Naive B cell (primary cell): ENCODE measurements at places on chromosomes 6 and 20.
A peak's percentile ranks its signal among the peaks of the same experiment; 100 is the strongest.

- no peaks in the 10 kb centered on the region for H3K4me1 ChIP-seq
- no peak overlapping the region for H3K4me3 ChIP-seq
- H3K36me3 ChIP-seq: no peaks in the 10 kb centered on the region
- no peaks in the 10 kb centered on the region for H3K27me3 ChIP-seq
- DNase-seq: no peak
- H3K27ac ChIP-seq: no peak overlapping the region
Measured at GRCh38 chr20:13344671-13345070, 123.6 kb downstream of the ISM1 start.

GRCh38 chr6:109927052-109927451 lies 51.1 kb upstream of the GPR6 start:
- no peak overlapping the region for H3K27ac ChIP-seq
- H3K27me3 ChIP-seq: peaks cover 18% of the 10 kb centered on the region
- no peak for DNase-seq
- no peaks in the 10 kb centered on the region for H3K36me3 ChIP-seq
- peaks cover 14% of the 10 kb centered on the region for H3K4me1 ChIP-seq

GRCh38 chr6:85392379-85392778 lies 57.5 kb upstream of the NT5E start:
- H3K4me1 ChIP-seq: no peaks in the 10 kb centered on the region
- H3K4me3 ChIP-seq: no peak overlapping the region
- DNase-seq: no peak
- H3K27me3 ChIP-seq: peaks cover 11% of the 10 kb centered on the region
- no peaks in the 10 kb centered on the region for H3K36me3 ChIP-seq

DNA sequence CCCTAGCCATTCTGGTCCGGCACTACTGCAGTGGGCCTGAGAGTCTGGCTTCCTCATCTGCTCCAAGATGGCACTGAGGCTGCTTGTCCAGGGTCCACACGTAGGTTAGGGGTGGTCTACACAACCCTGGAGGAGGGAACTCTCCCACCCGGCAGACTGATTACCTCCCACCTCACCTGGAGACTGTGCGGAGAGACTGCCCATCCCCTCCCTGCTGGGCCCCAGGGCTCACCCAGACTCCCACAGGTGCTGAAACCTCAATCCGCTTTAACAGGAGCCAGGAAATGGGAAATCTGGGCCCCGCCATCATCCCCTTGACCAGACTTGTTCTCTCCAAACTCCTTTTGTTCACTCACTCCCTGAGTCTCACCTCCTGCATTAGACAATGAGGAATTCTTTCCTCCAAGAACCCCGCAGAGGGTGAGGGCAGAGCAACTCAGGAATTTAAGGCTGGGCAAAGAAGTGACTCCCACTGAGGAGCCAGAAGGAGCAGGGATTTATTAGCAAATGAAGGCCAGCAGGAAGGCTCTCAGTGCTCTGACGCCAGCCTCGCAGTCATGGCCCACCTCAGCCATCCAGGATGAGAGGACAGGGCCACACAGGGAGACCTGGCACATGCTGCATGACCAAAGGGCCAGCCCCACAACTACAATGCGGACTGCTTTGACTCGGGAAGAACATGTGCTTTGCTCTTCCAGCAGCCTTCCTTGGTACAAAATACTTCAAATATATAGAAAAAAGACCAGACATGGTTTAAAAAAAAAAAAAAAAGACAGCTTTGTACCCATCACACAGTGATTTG lies 53.0 kb downstream of the CDK5RAP1 start:
- no peaks in the 10 kb centered on the region for H3K27me3 ChIP-seq
- H3K36me3 ChIP-seq: peaks cover 10% of the 10 kb centered on the region
- peaks cover 18% of the 10 kb centered on the region for H3K4me1 ChIP-seq

DNA sequence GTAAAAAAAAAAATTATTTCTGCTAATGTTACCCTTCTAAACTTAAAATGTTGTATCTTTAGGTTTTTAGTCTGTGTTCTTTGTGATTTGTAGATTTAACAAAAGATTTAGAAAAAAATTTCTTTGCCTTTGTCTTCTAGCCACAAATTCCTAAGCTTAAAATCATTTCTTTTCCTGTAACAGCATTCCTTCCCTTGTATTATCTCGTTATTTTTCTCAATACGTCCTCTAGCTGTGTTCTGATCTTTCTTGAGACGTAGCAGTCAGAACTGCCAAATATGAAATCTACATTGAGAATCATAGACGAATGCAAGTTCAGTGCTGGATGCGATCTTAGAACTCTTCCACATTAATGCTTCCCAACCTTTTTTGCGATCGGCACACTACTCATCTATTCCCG lies 283.1 kb downstream of the UTRN start:
- DNase-seq: no peak
- H3K36me3 ChIP-seq: peaks cover 27% of the 10 kb centered on the region
- no peaks in the 10 kb centered on the region for H3K4me1 ChIP-seq
- no peaks in the 10 kb centered on the region for H3K27me3 ChIP-seq
- H3K4me3 ChIP-seq: no peak overlapping the region

GRCh38 chr20:59645761-59646171 lies 41.4 kb downstream of the PHACTR3 start:
- no peaks in the 10 kb centered on the region for H3K4me1 ChIP-seq
- DNase-seq: no peak
- H3K36me3 ChIP-seq: no peaks in the 10 kb centered on the region
- H3K27me3 ChIP-seq: peaks cover 3% of the 10 kb centered on the region
- no peak overlapping the region for H3K4me3 ChIP-seq
- no peak overlapping the region for H3K27ac ChIP-seq

GRCh38 chr20:10666221-10667076 lies 7.3 kb downstream of the JAG1 start:
- no peak overlapping the region for H3K4me3 ChIP-seq
- H3K36me3 ChIP-seq: no peaks in the 10 kb centered on the region
- H3K27me3 ChIP-seq: peaks cover 79% of the 10 kb centered on the region
- no peak overlapping the region for H3K27ac ChIP-seq

DNA sequence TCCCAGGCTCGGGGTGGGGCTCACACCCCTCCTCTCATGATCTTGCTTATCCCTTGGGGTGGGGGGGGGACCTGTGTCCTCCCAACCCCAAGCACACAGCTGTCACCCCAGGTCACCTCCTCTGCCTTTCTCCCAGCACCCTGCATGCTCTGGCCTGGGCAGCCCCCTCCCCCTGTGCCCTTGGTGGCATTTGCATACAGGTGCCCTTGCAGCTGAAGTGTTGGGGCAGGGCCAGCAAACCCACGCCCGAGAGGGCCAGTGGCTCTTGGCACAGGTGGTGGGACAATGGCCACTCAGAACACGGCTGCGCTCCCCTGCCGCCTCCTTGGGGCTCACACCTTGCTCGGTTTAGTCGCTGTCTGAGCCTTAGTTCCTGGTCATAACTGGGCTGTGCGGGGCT lies 11.3 kb upstream of the MYT1 start:
- no peak overlapping the region for H3K27ac ChIP-seq
- H3K27me3 ChIP-seq: peaks cover 16% of the 10 kb centered on the region
- no peaks in the 10 kb centered on the region for H3K4me1 ChIP-seq

DNA sequence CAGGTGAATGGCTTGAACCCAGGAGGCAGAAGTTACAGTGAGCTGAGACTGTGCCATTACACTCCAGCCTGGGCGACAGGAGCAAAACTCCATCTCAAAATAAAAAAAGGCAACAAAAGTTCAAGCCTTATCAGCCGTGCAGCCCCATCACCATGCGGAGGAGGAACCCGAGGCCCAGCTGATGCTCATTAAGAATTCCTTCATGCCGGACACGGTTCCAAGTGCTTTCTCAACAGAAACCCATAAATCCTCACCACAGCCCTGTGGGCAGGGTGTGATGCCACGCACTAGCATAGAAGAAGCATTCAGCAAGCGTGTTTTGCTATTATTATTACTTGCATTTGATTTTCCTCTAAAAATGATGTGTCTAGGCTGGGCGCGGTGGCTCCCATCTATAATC lies 56.3 kb downstream of the PREX1 start:
- H3K36me3 ChIP-seq: no peaks in the 10 kb centered on the region
- no peaks in the 10 kb centered on the region for H3K27me3 ChIP-seq
- H3K27ac ChIP-seq: peak overlapping the region; percentile 33
- H3K4me1 ChIP-seq: peaks cover 55% of the 10 kb centered on the region

DNA sequence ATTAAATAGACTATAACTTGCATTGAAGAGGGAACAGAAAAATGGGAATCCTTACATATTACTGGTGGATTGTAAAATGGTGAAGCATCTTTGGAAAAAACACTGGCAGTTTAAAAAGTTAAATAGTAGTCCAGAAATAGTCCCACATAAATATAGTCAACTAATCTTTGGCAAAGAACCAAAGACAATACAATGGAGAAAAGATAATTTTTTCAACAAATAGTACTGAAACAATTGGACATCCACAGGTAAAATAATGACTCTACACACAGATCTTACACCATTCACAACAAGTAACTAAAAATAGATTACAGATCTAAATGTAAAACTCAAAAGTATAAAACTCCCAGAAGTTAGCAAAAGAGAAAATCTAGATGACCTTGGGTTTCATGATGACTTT lies 259.1 kb upstream of the CEP162 start:
- no peak overlapping the region for H3K27ac ChIP-seq
- no peak overlapping the region for H3K4me3 ChIP-seq
- no peaks in the 10 kb centered on the region for H3K36me3 ChIP-seq

GRCh38 chr20:4717816-4718570 lies 3.7 kb upstream of the PRND start:
- DNase-seq: no peak
- H3K4me1 ChIP-seq: peaks cover 31% of the 10 kb centered on the region
- H3K36me3 ChIP-seq: no peaks in the 10 kb centered on the region
- no peaks in the 10 kb centered on the region for H3K27me3 ChIP-seq
- peak overlapping the region; percentile 60 for H3K27ac ChIP-seq

- H3K27me3 ChIP-seq: peaks cover 59% of the 10 kb centered on the region
- no peaks in the 10 kb centered on the region for H3K4me1 ChIP-seq
- no peak overlapping the region for H3K4me3 ChIP-seq
Measured at GRCh38 chr20:45607810-45608209, 21.7 kb upstream of the WFDC10A start.

GRCh38 chr6:92820601-92821000 lies 598.8 kb downstream of the EPHA7 start:
- no peak overlapping the region for H3K27ac ChIP-seq
- DNase-seq: no peak
- no peaks in the 10 kb centered on the region for H3K4me1 ChIP-seq
- no peaks in the 10 kb centered on the region for H3K36me3 ChIP-seq
- H3K27me3 ChIP-seq: no peaks in the 10 kb centered on the region

DNA sequence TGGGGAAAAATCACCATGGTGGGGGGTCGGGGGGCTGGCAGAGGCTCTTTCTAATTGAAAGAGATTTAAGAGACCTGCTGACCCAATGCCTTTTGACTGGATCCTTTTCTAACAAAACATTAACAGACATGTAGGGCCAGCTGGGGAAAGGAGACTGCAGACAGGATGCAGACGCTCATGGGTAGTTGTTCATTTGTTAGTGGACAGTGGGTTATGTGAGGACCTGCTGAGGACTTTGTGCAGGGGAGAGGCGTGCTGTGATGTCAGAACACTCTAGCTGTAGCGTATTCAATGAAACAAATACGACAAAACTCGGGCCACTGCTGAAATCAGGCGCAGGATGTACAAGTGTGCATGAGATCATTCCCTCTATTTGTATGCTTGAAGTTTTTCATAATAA lies 1.2 kb downstream of the IP6K3 start:
- no peak overlapping the region for H3K27ac ChIP-seq
- peaks cover 7% of the 10 kb centered on the region for H3K4me1 ChIP-seq
- H3K36me3 ChIP-seq: no peaks in the 10 kb centered on the region
- peaks cover 29% of the 10 kb centered on the region for H3K27me3 ChIP-seq
- H3K4me3 ChIP-seq: no peak overlapping the region
- DNase-seq: no peak

- no peak for DNase-seq
- H3K4me1 ChIP-seq: no peaks in the 10 kb centered on the region
- H3K27me3 ChIP-seq: peaks cover 29% of the 10 kb centered on the region
- peaks cover 15% of the 10 kb centered on the region for H3K36me3 ChIP-seq
Measured at GRCh38 chr20:46872328-46873211, 22.1 kb upstream of the EYA2 start.

- no peaks in the 10 kb centered on the region for H3K4me1 ChIP-seq
- H3K4me3 ChIP-seq: no peak overlapping the region
- DNase-seq: no peak
- H3K27ac ChIP-seq: no peak overlapping the region
Measured at GRCh38 chr20:51469578-51470498, 72.7 kb downstream of the NFATC2 start.

DNA sequence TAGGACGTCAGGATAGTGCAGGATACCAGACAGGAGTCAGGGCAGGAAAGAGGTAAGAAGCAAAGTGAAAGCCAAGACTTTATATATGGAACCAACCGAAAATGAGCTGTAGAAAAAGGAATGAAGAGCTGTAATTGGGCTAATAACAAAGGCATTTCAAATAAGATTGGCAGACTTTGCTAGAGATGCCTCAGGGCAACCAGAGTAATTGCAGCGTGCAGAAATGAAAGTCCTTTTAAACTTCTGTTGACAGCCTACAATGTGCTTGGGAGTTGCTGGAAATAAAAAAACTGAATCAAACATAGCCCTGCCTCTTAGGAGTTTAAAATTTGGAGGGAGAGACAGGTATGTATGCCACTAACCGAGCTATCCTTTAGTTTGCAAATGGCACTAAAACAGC lies 56.4 kb upstream of the NKX2-4 start:
- no peak overlapping the region for H3K4me3 ChIP-seq
- H3K4me1 ChIP-seq: no peaks in the 10 kb centered on the region
- H3K27ac ChIP-seq: no peak overlapping the region
- DNase-seq: no peak
- no peaks in the 10 kb centered on the region for H3K36me3 ChIP-seq
- H3K27me3 ChIP-seq: peaks cover 58% of the 10 kb centered on the region

- no peak overlapping the region for H3K27ac ChIP-seq
- H3K36me3 ChIP-seq: no peaks in the 10 kb centered on the region
- H3K4me1 ChIP-seq: no peaks in the 10 kb centered on the region
- no peak for DNase-seq
Measured at GRCh38 chr6:75997696-75998095, 74.8 kb downstream of the IMPG1 start.

- no peak for DNase-seq
- no peaks in the 10 kb centered on the region for H3K4me1 ChIP-seq
- no peak overlapping the region for H3K4me3 ChIP-seq
- H3K27ac ChIP-seq: no peak overlapping the region
- peaks cover 13% of the 10 kb centered on the region for H3K27me3 ChIP-seq
- H3K36me3 ChIP-seq: no peaks in the 10 kb centered on the region
Measured at GRCh38 chr6:127202676-127203075, 64.0 kb upstream of the RNF146 start.

- no peak overlapping the region for H3K4me3 ChIP-seq
- no peak overlapping the region for H3K27ac ChIP-seq
- H3K27me3 ChIP-seq: no peaks in the 10 kb centered on the region
- no peak for DNase-seq
Measured at GRCh38 chr6:48113130-48113529, 2.1 kb upstream of the PTCHD4 start.

DNA sequence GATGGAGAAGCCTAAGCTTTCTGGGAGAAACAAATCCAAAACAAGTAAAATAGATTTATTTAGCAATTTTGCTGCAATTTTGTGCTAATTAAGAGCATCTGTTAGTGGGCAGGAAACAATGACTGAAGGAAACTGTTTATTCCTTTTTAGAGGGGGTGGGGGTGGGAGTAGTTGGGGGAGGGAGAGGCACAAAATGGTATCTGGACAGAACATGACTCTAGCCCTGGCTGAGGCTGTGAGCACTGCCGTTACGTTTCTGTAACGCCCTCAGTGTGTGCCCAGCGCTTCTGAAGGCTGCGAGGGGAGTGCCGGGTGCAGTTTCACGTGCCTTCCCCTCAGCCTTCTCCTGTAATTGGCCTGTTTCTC lies 28.8 kb downstream of the METTL24 start:
- H3K27me3 ChIP-seq: peaks cover 6% of the 10 kb centered on the region
- H3K36me3 ChIP-seq: no peaks in the 10 kb centered on the region
- no peak overlapping the region for H3K4me3 ChIP-seq
- H3K27ac ChIP-seq: no peak overlapping the region
- DNase-seq: no peak
- no peaks in the 10 kb centered on the region for H3K4me1 ChIP-seq

GRCh38 chr6:149950423-149950822 lies 8.6 kb downstream of the ULBP2 start:
- no peaks in the 10 kb centered on the region for H3K36me3 ChIP-seq
- H3K4me1 ChIP-seq: peaks cover 14% of the 10 kb centered on the region
- no peak overlapping the region for H3K4me3 ChIP-seq
